ENCODE measurements at places on chromosomes 1 and 21.

DNA sequence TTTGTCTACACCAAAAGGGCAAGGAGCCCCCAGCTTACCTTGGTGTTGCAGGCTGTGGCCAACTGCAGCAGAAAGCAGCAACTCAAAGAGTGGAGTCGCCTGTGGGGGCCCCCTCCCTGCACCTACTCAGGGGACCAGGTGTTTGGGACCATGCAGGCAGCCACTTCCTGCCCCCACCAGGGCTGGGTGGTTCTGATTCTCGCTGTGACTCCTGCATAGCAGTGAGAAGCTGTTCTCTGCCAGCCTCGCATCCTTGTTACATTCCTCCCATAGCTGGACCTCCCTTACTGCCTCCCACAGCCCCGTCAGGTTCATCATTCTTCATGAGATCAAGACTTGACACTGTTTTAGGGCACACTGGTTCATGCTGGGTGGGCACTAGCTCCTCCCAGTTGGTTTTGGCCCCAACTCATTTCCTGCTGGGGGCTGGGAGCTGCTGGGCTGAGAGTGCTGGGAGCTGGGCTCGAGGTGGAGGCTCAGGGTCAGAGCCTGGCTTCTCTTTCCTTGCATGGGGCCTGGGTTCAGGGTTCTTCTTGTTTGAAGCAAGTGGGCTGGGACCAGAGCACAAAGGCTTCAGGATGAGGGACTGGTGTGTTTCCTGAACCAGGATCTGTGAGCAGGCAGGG is 146.9 kb upstream of the C1orf174 start:
- no peaks in the 10 kb centered on the region for H3K4me1 ChIP-seq
- H3K27me3 ChIP-seq, result peaks cover 56% of the 10 kb centered on the region
- H3K36me3 ChIP-seq, result no peaks in the 10 kb centered on the region
- no peak for DNase-seq

GRCh38 chr1:95247607-95248006 is 13.6 kb downstream of the RWDD3 start:
- peaks cover 15% of the 10 kb centered on the region for H3K4me1 ChIP-seq
- H3K27ac ChIP-seq, result no peak overlapping the region
- no peak for DNase-seq
- no peaks in the 10 kb centered on the region for H3K27me3 ChIP-seq
- no peak overlapping the region for H3K4me3 ChIP-seq
- H3K36me3 ChIP-seq, result peaks cover 17% of the 10 kb centered on the region

DNA sequence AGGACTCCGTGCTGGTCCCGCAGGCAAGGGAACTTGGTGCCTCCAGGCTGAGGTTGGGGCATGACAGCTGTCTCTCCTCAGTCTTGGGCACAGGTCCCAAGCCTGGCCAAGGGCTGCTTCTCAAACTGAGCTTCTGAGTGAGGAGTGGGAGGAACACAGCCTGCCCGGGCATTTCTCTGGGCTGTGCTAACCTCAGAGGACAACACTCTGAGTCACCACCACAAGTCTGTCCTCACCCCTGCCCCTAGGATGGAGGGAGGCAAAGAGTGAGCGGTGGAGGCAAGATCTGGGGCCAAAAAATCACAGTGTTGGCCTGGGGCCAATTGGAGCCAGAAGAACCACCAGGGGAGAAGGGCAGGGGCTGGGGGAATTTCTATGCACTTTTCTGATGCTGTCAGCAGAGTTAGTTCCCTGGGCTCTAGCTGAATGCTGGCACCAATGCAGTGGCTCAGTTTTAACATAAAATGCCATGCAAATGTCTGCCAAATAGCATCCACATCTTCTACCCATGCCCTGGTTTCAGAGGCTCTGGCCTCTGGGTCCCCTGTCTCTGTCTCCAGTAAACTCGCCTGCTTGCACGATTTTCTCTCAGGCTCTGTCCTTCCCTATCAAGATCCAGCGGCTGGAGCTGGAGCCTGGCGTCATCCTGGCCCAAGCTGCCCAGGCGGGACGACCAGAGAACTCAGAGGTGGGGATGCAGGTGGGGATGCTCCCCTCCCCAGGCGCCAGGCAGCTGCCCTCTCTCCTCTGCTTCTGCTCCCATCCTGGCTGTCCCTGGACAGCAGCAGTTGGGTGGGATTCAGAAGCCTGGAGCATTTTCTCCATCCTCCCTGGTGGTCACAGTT is 11.0 kb upstream of the CDK18 start:
- peaks cover 76% of the 10 kb centered on the region for H3K27me3 ChIP-seq
- peaks cover 18% of the 10 kb centered on the region for H3K4me1 ChIP-seq
- H3K27ac ChIP-seq, result no peak overlapping the region
- H3K4me3 ChIP-seq, result no peak overlapping the region

DNA sequence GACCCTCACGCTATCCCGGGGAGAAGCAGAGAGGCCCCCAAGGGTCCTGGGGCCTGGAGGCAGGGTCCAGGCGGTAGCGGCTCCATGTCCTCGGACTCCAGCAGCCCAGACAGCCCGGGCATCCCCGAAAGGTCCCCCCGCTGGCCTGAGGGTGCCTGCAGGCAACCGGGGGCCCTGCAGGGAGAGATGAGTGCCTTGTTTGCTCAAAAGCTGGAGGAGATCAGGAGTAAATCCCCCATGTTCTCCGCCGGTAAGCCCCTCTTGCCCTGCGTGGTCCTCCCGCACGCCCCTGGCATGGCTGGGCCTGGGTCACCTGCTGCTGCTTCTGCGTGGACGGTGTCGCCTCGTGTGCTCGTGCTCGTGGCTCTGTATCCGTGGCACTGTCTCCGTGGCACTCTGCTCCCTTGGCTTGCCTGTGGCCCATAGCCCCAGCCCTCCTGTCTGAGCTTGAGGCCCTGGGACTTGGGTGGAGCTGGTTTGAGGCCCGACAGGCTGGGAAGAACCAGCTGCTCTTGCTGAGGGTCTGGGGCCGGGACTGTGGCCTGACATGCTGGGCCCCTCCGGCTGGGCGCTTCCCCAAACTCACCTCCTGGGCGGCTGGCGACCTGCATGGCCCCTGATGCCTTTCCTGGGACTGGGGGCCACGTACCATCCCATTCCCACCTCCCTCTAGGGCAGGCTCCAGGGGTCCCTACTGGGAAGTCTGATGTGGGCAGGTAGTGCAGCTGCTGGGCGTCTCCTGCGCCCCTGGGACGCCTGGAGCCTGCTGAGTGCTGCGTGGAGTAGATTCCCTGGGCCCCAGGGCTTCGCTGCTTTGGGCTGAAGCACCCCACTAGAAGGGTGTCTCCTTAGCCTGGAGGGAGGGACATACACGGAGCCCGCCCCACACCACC is 23.5 kb downstream of the PANK4 start:
- H3K36me3 ChIP-seq, result no peaks in the 10 kb centered on the region
- H3K4me3 ChIP-seq, result no peak overlapping the region
- H3K4me1 ChIP-seq, result peaks cover 8% of the 10 kb centered on the region
- H3K27me3 ChIP-seq, result no peaks in the 10 kb centered on the region
- DNase-seq, result no peak
- H3K27ac ChIP-seq, result no peak overlapping the region

GRCh38 chr21:37758982-37759381 is 157.3 kb downstream of the KCNJ6 start:
- H3K4me1 ChIP-seq, result peaks cover 8% of the 10 kb centered on the region
- peak; percentile 56 for DNase-seq
- no peak overlapping the region for H3K27ac ChIP-seq
- no peak overlapping the region for H3K4me3 ChIP-seq
- peaks cover 27% of the 10 kb centered on the region for H3K27me3 ChIP-seq

- no peak for DNase-seq
- H3K36me3 ChIP-seq, result no peaks in the 10 kb centered on the region
- no peaks in the 10 kb centered on the region for H3K27me3 ChIP-seq
- peaks cover 30% of the 10 kb centered on the region for H3K4me1 ChIP-seq
These were observed 55.6 kb downstream of the SSX2IP start for GRCh38 chr1:84634536-84635205.

DNA sequence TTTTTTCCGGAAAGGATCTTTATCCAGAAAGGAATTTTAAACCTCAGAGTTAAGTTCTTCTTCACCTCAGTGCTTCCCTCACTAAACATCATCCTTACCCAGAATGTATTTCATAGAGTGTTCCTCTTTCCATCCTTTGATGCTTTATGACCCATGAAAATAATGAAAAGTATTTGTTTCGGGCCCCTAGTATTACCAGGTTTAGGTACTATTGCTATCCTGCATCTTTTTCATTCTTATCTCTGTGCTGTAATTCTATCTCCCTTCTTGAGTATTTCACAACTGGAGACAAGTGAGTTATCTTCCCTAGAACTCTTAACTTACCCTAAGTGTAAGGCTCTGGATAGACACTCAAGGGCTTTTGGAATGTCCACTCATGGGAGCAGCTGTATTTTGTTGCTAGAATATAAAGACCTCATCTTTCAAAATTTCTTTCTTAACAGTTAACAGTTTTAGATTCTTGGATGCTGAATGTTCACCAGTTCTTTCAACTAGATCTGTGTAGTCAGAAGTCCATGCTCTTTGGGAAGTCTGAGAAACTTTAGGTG is 26.2 kb downstream of the UCK2 start:
- H3K4me1 ChIP-seq, result peaks cover 90% of the 10 kb centered on the region
- peak overlapping the region; percentile 73 for H3K27ac ChIP-seq
- H3K27me3 ChIP-seq, result no peaks in the 10 kb centered on the region
- H3K4me3 ChIP-seq, result peak overlapping the region; percentile 15

DNA sequence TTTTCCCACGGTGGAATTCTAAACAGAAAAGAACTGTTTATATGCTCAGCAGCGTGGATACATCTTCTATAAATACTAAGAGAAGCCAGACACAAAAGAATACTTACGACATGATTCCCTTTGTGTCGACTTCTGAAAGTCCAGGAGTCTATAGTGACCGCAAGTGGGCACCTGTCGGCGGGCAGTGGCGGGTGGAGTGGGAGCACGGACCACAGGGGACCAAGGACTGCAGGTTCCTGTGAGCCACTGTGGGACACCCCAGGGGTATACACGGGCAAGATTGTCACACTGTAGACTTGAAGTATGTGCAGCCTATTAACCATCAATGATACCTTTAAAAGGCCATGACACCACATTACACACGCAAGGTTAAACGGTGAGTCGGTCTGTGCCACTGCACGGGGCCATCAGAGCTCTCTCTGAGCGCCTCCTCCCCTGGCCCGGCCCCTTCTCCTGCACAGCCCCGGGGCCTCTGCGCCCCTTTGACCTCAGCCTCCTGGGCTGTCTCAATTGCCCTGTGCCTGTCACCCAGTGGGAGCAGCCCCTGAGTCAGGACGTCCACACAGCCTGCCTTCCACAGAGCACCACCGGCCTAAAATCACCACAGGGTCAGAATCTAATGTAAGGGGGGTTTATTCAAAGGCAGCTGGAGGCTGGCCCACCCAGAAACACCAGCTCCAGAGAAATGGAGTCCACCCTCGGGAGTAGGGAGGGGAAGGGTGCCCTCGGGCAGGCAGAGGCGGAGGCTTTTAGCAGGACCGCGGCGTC is 90.0 kb upstream of the COL6A1 start:
- H3K27ac ChIP-seq, result no peak overlapping the region
- H3K36me3 ChIP-seq, result no peaks in the 10 kb centered on the region
- H3K4me1 ChIP-seq, result no peaks in the 10 kb centered on the region
- H3K27me3 ChIP-seq, result peaks cover 52% of the 10 kb centered on the region
- DNase-seq, result no peak

- H3K27me3 ChIP-seq, result no peaks in the 10 kb centered on the region
- no peaks in the 10 kb centered on the region for H3K4me1 ChIP-seq
- no peak overlapping the region for H3K4me3 ChIP-seq
- no peak overlapping the region for H3K27ac ChIP-seq
These were observed 112.3 kb downstream of the RPS6KC1 start for GRCh38 chr1:213163278-213163711.

DNA sequence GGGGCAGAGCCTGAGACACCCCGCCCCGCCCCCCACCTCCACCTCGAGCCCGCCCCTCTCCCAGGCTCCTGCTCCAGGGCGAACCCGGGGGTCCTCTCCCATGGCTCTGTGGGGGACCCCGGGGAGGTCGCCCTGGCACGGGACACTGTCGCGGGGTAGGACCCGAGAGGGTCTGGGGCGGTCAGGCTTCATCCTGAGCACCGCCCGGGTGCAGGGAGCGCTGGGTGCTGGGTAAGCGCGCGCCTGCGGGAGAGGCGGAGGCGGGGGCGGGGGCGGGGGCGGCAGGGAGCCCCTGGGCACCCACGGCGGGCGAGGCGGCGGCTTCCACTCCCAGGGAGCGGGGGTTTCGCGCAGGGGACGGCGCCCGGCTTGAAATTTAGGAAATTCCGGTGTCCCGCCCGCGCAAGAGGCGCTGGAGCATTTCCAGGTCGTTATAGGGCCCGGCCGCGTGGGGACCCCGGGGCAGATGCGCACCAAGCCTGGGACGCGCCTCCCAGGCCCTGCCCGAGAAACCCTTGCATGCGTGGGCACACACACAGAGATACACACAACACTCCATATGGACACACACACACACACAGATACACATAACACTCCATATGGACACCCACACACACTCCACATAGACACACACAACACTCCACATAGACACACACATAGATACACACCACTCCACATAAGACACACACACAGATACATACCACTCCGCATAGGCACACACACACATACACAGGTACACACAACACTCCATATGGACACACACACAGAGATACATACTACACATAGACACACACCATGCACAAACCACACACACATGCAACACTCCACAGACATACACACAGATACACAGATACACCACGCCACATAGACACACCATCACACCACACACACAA is 48.7 kb upstream of the SLC19A1 start:
- no peaks in the 10 kb centered on the region for H3K4me1 ChIP-seq
- peaks cover 67% of the 10 kb centered on the region for H3K27me3 ChIP-seq
- H3K4me3 ChIP-seq, result no peak overlapping the region
- no peak overlapping the region for H3K27ac ChIP-seq

DNA sequence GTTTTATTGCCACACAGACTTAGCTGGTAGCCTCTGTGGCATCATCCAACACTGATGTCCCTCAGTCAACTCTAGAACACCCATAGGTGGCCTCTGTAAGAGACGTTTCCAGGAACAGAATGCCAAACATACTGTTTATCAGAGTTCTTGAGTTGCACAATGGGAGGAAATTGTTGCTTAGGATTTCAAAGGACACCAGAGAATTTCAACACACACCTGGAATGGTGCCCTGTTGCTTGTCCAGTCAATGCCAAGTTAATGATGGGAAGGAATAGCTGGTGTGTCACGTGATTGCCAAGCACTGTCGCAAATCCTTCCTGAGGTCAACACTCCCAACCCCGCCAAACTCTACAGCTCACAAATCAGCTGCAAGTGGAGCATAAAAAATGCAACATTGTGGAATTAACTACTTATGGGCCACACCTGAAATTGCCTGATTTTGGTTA is 28.6 kb upstream of the DUSP23 start:
- no peaks in the 10 kb centered on the region for H3K27me3 ChIP-seq
- no peak overlapping the region for H3K4me3 ChIP-seq
- H3K27ac ChIP-seq, result peak overlapping the region; percentile 67
- H3K4me1 ChIP-seq, result peaks cover 20% of the 10 kb centered on the region
